Type B pancreatic cell (in vitro differentiated cells): ENCODE measurements at places on chromosomes 1 and 21. TPM values are rescaled to one million over a fixed set of nuclear protein-coding genes. Genes with fewer than 3 reads are reported as not detected.

GRCh38 chr1:169361281-169361680 lies 6.3 kb downstream of the NME7 start:
- H3K36me3 ChIP-seq = peaks cover 4% of the 10 kb centered on the region
- H3K4me3 ChIP-seq = no peak overlapping the region
- no peak overlapping the region for H3K27ac ChIP-seq
- DNase-seq = no peak

DNA sequence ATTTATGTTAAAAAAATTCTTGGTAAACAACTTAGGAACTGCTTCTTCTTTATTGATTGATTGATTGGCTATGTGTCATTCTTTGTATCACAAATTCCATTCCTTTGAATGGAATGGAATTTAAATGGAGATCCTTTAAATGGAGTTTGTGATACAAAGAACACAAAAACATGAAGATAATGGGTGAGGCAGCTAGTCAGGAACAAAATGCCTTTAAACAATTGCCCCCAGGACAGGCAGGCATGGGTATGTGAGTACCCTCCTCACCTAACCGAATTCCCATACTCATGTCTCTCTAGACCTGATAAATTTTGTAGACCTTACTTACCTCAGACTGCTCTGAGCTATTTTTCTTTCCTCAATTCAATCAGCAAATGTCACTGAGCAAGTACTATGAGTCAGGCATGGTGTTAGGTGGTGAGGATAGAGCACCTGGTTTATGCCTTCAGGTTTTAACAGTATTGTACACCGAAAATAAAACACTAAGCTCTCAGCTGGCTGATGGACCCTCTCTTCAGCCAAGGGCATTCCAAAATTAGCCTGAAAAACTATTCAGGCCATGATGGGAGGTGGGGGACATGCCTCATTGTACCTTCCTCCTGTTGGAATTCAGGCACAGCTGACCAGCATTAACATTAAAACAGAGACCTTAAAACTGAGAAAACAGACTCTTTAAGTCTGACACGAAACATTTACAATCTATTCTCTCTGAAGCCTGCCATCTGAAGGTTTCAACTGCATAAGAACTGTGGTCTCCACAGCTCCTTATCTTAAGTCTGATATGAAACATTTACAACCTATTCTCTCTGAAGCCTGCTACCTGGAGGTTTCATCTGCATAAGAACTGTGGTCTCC lies 58.9 kb downstream of the OLFML3 start:
- H3K27ac ChIP-seq = peak overlapping the region; percentile 28
- DNase-seq = no peak

Gene CFHR3
- total RNA-seq = 1.5 TPM in 1 of 2 replicates, not detected in the other

- no peak overlapping the region for H3K27ac ChIP-seq
- DNase-seq = no peak
- no peaks in the 10 kb centered on the region for H3K4me1 ChIP-seq
- no peaks in the 10 kb centered on the region for H3K36me3 ChIP-seq
- H3K4me3 ChIP-seq = no peak overlapping the region
Measured at GRCh38 chr1:244598611-244599010, 54.3 kb upstream of the DESI2 start.

DNA sequence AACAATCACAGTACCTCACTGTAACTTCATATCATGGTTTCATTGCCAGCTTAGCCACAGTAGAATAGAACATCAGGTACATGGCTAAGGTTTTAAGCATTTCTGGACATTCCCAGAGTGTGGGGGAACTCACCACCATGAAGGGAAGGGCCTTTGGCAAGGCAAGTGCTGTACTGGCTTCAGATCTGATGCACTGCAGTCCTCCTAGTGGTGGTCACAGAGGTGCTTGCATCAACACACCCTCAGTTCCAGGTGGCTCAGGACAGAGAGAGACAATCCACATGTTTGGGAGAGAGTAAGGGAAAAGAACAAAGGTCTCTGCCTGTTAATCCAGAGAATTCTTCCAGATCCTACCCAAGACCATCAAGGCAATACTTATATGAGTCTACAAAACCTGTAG lies 528.4 kb upstream of the RGS18 start:
- no peak overlapping the region for H3K27ac ChIP-seq
- no peaks in the 10 kb centered on the region for H3K27me3 ChIP-seq
- H3K36me3 ChIP-seq = no peaks in the 10 kb centered on the region
- no peak for DNase-seq

Gene PINK1
- total RNA-seq = 33.8 and 37.0 TPM in 2 replicates

DNA sequence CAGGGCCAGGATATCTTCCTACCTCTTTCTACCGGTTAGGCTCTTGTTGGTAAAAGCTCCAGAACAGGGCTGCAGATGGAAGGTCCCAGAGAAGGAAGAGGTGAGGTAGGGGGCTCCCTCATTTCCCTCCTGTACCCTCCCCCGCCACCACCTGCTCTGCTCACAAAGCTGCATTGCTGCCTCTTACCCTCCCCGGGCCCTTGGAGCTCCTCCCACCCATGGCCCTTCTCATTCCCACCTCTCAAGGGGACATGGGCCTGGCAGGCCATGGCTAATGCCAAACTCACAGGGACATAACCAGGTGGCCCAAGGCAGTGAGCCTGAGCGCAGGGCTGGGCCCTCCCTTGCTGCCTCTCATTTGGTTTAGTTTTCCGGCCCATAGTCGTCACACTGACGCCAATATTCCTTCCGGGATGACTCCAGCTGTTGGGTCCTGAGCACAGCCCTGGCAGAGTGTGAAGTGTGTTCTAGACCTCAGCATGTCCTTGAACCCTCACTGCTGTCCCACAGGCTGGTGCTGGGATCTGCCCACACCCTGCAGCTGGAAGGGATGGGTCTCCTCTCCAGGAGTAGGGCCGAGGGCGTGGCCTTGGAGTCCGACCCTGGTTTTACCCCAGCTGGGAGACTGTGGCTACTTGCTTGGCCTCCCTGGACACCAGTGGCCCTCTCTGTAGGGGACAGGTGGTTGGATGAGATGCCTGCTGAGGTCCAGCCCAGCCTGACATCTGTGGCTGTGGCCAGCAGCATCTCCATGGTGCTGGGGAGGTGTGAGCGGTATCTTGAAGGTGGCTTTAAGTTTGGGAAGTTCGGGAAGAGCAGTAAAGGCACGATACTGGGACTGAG lies 104.6 kb downstream of the ARHGEF10L start:
- no peaks in the 10 kb centered on the region for H3K4me1 ChIP-seq
- H3K27me3 ChIP-seq = no peaks in the 10 kb centered on the region
- DNase-seq = no peak
- H3K4me3 ChIP-seq = no peak overlapping the region
- H3K27ac ChIP-seq = no peak overlapping the region

GRCh38 chr1:6424619-6425593 lies at the start of gene ESPN:
ESPN (plus strand) TSS chr1:6424776; CDS start chr1:6424956, 180 bp downstream.
- H3K4me1 ChIP-seq = no peaks in the 10 kb centered on the region
- H3K27me3 ChIP-seq = peaks cover 72% of the 10 kb centered on the region
- peak within 1 kb of the TSS; percentile 20 for H3K4me3 ChIP-seq
- no peaks in the 10 kb centered on the region for H3K36me3 ChIP-seq
- H3K27ac ChIP-seq = no peak within 1 kb of the TSS

GRCh38 chr1:181099152-181100014 lies 10.9 kb downstream of the IER5 start:
- peaks cover 4% of the 10 kb centered on the region for H3K36me3 ChIP-seq
- peaks cover 10% of the 10 kb centered on the region for H3K27me3 ChIP-seq
- peak overlapping the region; percentile 19 for H3K4me3 ChIP-seq
- peaks cover 80% of the 10 kb centered on the region for H3K4me1 ChIP-seq
- H3K27ac ChIP-seq = peak overlapping the region; percentile 94
- no peak for DNase-seq

DNA sequence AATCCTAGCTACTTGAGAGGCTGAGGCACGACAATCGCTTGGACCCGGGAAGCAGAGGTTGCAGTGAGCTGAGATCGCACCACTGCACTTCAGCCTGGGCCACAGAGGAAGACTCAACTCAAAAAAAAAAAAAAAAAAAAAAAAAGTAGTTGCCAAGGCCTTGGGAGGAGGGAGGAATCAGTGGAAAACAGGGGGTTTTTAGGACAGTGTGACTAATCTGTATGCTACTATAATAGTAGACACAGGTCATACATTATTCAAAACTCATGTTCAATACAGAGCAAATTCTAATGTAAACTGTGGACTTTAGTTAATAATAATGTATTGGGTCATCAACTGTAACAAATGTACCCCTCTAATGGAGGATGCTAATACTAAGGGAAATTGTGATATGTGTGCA lies 51.7 kb upstream of the CTPS1 start:
- H3K27ac ChIP-seq = no peak overlapping the region
- no peaks in the 10 kb centered on the region for H3K27me3 ChIP-seq
- DNase-seq = no peak
- H3K36me3 ChIP-seq = no peaks in the 10 kb centered on the region
- H3K4me3 ChIP-seq = no peak overlapping the region
- H3K4me1 ChIP-seq = peaks cover 33% of the 10 kb centered on the region

DNA sequence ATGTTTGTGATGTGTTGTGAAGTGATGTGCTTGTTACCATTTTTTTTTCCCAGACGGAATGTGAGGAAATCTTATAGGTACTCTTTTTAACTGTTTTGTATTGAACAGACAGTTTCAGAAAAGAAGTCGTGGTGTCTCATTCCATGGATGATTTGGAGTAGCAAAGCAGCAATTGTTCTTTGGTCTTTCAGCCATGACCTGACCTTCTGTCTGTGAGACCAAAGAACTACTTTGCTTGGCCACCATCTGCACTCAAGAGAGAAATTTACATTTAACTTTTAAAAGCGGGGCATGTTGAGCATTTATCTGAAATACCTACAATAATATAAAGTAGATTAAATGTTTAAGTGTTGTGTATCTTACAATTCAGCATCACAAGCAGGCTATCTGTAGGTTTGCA lies 90.2 kb downstream of the SDCCAG8 start:
- no peak overlapping the region for H3K27ac ChIP-seq
- DNase-seq = no peak
- no peaks in the 10 kb centered on the region for H3K27me3 ChIP-seq
- no peak overlapping the region for H3K4me3 ChIP-seq
- H3K36me3 ChIP-seq = peaks cover 19% of the 10 kb centered on the region
- peaks cover 4% of the 10 kb centered on the region for H3K4me1 ChIP-seq

DNA sequence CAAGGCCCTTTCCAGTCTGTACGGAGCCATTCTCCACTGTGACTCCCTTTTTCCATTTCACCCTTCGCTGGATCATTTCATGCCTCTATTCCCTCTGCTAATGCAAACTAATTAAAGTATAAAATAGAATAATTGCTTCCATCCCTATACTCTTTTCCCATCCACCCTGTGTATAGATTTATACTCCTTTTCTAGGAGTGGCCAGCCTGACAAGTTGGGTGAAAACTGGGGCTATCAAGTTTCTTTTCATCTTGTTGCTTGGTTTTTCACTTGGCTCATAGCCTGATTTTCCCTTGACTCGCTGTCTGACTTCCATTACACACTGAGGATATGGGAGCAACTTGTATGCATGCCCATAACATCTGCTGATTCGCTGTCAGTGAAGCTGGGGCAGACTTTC lies 107.0 kb downstream of the PLXNA2 start:
- H3K4me3 ChIP-seq = peak overlapping the region; percentile 4
- peaks cover 17% of the 10 kb centered on the region for H3K36me3 ChIP-seq
- peaks cover 66% of the 10 kb centered on the region for H3K4me1 ChIP-seq

Gene SPATA21
- total RNA-seq = not detected in 2 replicates
